ENCODE measurements at places on chromosomes 7 and 10.

- no peak for DNase-seq
Measured at GRCh38 chr10:62559481-62560200, 185.5 kb downstream of the ZNF365 start.

DNA sequence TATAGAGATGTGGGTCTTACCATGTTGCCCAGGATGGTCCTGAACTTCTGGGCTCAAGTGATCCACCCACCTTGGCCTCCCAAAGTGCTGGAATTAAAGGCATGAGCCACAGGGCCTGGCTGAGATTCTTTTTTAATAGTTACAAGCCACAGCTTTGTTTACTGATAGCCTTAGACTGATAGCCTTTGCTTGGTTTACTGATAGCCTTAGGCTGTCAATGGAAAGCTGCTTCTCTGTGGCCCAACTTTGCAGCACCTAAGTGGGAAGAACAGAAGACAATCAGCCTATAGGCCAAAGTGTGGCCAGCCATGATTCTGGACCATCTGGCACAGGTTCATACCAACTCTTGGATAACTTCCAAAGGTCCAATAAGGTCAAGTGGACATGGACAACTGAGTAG is 24.1 kb upstream of the CDCA7L start:
- DNase-seq = no peak

- no peak for DNase-seq
Measured at GRCh38 chr7:76142861-76143260, 58.8 kb upstream of the SRRM3 start.

GRCh38 chr10:77866598-77866997 is 60.0 kb downstream of the DLG5 start:
- DNase-seq = no peak

- peak; percentile 78 for DNase-seq
Measured at GRCh38 chr10:132987671-132988571, 45.6 kb upstream of the CFAP46 start.

DNA sequence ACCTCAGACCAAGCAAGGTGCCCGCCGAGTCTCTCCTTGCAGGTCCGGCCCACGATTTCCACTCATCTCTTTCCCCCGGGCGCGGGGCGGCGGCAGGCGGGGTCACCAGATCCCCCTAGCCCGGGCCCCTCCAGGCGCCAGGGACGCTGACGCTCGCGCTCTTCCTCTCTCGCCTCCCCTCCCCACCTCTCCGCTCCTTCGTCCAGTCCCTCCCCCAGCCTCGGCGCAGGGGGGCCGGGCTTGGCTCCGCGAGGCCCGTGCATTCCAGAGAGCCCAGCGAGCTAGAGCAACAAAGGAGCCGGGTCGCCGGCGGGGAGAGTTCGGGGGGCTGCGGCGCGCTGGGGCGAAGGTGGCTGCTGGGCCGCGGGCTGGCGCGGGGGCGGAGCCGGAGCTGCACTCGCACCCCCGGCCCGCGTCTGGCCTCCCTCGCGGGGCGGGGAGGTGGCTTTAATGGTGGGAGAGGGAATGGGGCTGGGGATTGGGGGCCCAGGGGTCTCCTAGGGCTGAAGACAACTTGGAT is at the start of gene SMO:
Gene SMO, plus strand, starts transcription at position 262 of the 520 bp plus-strand sequence. CDS start 519 bp downstream, outside the sequence.
- DNase-seq = no peak

DNA sequence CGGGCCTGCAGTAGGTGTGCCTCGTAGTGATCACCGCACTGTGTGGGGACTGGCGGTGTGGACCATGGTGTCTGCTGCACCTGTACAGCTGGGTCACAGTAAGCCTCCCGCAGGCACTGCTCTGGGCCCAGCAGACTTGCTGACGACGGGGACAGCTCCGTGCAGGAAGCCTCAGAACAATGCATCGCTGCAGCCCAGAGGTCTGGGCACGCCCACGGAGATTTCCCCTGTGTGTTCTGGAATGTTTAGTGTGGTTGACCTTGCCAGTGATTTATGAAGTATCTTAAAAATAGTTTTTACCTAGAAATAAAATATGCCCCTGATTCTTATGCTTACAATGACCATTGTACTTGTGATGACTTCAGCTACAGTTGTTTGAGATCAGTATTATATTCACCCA is 59.1 kb upstream of the ZNF32 start:
- no peak for DNase-seq

GRCh38 chr10:124450783-124451057 is 885 bp upstream of the NKX1-2 start:
- no peak for DNase-seq

DNA sequence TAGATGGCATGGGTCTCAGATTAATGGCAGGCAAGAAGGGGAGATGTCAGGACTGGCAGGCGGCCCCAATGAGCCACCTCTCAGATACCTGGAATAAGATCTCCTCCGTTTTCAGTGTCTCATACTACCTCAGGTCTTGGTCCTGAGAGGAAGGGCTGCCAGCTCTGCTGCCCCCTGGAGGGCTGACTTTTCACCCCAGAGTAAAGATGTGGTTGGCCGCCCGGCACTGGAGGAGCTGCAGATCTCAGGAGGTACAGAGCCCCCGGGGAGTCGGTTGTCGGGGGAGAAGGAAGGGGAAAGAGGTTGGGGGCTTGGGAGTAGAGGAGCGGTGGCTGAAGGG is 642 bp upstream of the COL13A1 start:
- DNase-seq = no peak

DNA sequence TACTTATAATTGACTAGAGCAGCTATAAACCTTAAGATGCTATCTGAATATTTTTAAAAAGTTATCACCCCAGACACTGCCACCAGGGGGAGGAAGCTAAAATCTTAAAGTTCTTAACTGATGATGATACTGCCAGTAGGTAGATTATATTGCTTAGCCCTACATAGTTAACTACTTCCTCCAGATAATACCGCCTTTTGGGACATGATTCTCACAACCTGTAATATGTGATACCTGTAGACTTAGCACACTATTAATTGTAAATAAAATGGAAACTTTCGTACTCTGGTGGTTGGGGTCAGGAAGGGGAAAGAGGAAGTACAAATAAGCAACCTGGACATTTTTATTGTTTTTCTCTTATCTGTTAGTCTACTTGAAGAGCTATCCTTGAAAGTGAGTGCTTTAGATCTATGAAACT is 268.9 kb downstream of the ADK start:
- no peak for DNase-seq

Data from amniotic stem cell (primary cell).